ENCODE measurements at places on chromosomes 4 and X. TPM values are rescaled to one million over a fixed set of nuclear protein-coding genes. Genes with fewer than 3 reads are reported as not detected.

DNA sequence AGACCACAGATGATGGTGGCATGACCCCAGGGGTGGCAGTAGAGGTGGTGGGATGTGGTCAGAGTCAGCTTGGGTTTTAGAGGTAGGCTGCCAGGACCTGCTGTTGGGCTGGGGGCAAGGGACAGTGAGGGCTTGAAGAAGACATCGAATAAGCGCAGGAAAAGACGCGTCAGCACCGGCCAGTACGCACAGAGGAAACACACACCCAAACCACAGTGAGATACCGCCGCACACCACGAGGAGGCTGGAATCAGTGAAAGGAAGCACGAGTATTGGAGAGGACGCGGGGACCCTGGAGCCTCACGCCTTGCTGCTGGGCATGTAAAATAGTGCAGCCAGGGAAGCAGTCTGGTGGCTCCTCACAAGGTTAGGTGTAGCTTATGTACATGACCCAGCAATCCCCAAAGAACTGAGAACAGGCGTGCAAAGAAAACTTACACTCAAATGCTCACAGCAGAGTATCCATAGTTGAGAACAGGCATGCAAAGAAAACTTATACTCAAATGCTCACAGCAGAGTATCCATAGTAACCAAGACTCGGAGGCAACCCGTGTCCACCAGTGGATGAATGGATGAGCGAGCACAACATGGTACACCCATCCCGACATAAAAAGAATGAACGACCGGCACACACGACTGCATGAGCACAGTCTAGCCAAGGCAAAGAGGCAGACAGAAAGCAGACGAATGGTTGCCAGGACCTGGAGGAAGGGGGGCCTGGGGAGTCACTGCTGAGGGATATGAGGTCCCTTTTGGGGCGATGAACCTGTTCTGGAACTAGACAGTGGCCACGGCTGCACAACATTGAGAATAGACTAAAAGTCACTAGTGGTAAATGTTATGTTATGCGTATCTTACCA, 13.3 kb downstream of the PDZD4 start:
- H3K36me3 ChIP-seq = no peaks in the 10 kb centered on the region
- H3K27ac ChIP-seq = no peak overlapping the region
- peaks cover 31% of the 10 kb centered on the region for H3K27me3 ChIP-seq
- peak overlapping the region; percentile 45 for H3K4me3 ChIP-seq
- peaks cover 21% of the 10 kb centered on the region for H3K4me1 ChIP-seq

- H3K36me3 ChIP-seq = peaks cover under 1% of the 10 kb centered on the region
- no peak overlapping the region for H3K4me3 ChIP-seq
- no peaks in the 10 kb centered on the region for H3K4me1 ChIP-seq
- H3K27me3 ChIP-seq = no peaks in the 10 kb centered on the region
- no peak for DNase-seq
- no peak overlapping the region for H3K27ac ChIP-seq
These were observed 279.9 kb upstream of the SLIT2 start for GRCh38 chr4:19971829-19972228.

Gene RIPPLY1
- total RNA-seq = not detected

DNA sequence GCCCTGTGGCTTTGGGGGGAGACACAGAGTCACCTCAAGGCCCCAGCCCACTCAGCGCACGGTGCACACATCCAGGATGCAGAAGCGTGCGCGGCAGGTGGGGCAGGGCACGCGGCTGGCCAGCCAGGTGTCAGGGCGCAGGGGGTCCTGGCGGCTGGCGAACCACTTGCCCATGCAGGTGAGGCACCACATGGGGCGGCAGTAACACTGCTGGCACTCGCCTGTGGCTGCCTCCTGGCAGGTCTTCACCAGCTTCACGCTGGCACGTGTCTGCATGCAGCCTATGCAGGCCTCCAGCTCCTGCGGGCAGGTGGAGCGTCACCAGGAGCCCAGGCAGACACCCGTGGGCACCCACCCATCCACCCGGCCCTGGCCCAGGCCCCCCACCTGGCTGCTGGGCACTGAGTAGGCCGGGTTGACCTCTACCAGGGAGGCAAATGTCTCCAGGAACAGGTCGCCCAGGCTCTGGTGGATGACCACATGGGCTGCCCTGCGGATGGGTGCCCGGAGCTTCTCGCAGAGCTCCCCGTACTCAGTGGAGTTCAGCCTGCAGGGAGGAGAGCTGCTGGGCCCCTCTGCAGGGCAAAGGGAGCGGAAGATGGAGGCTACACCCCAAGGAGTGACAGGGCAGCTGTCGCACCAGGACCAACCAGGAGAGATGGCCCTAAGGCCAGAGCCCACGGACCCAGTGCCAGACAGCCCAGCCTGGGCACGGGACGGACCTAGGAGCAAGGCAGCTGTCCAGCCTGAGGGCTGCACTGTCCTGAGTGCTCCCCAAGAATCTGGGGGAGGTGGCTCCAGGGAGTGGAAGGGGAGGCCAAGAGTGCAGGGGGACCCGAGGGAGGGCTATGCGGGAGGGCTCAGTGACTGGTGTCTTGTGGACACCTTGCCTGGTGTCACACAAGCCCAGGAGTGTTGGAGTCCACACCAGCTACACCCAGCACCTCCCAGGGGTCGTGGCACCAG, 3.7 kb downstream of the TMEM129 start:
- no peak overlapping the region for H3K4me3 ChIP-seq
- no peak for DNase-seq
- no peaks in the 10 kb centered on the region for H3K27me3 ChIP-seq
- H3K4me1 ChIP-seq = peaks cover 60% of the 10 kb centered on the region

Gene CLDN2
- total RNA-seq = not detected

GRCh38 chrX:10769195-10769594, 148.8 kb upstream of the MID1 start:
- DNase-seq = no peak
- H3K4me1 ChIP-seq = no peaks in the 10 kb centered on the region

DNA sequence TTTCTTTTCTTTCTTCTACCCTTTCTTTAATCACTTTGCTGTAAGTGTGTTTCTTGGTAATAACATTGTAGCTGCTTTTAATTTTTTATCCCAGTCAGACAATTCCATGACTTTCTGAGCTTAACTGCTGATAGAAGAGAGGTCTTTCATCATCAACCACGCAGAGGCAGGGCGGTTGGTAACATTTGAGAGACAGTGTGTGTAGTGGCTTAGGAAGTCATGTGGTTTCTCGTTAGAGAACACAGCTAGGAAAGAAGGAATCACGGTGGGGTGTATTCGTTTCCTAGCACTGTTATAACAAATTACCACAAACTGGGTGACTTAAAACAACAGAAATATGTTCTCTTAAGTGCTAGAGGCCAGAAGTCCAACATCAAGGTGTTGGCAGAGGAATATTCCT, 11.5 kb downstream of the PRPS2 start:
- H3K27ac ChIP-seq = peak overlapping the region; percentile 82
- H3K36me3 ChIP-seq = peaks cover 19% of the 10 kb centered on the region
- peak; percentile 7 for DNase-seq
- H3K4me3 ChIP-seq = peak overlapping the region; percentile 39
- H3K4me1 ChIP-seq = peaks cover 24% of the 10 kb centered on the region
- H3K27me3 ChIP-seq = no peaks in the 10 kb centered on the region

DNA sequence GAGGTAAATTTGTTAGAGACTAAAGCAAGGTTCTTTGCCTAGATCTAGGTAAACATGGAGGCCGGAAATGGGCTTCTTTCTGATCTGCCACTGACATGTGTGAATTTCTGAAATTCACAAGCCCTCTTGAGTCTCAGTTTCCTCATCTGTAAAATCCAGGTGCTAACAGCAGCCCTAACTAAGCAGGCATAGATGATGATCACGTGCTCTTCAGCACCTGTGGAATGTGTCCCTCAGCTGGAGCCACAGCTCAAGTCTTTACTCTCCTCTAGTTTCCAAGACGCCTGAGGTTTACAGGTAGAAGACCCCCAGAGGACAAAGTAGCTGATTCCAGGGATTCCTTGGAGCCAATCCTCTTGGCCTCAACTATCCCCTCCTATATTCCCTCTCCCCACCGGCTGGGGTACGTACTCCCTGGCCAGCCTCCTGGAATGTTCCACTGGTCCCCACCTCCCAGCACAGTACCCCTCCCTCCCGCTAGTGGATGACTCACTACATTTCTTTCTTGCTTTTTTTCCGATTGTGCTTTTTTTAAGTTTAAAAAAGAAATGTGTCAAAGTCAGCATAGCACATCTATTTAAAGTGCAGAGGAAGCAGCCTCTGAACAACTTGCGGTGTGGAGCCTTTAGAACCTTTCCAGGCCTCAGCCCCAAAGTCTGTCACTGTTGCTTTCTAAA, 98.4 kb downstream of the PHKA2 start:
- no peaks in the 10 kb centered on the region for H3K27me3 ChIP-seq
- H3K4me3 ChIP-seq = peak overlapping the region; percentile 94

DNA sequence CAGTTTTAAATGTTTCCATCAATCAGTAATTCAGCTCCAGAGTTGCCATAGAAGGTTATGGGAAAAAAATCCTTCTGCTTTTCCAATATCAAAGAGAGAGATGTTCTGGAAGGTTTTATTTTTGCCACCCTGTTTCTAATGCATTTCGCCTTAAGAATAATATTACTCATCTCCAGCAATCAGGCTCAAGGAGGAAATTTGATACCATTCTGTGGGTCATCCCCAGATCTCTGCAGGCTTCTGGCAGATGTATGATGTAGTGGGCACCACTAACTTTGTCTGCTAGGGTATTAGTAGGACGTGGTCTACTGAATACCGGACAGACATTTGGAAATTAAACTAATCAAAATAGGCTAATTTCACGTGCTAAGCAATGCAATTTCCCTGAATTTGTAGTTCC, 645.4 kb upstream of the TENM3 start:
- H3K4me1 ChIP-seq = no peaks in the 10 kb centered on the region
- H3K4me3 ChIP-seq = no peak overlapping the region
- no peak overlapping the region for H3K27ac ChIP-seq
- H3K27me3 ChIP-seq = no peaks in the 10 kb centered on the region
- DNase-seq = no peak
- H3K36me3 ChIP-seq = no peaks in the 10 kb centered on the region

Gene TMEM164
- total RNA-seq = 15.0 TPM

Gene ZNF718
- total RNA-seq = 10.2 TPM

Gene AFM
- not detected for total RNA-seq

Gene SMARCAD1
- total RNA-seq = 33.6 TPM

GRCh38 chr4:51923343-51923742, 80.4 kb downstream of the DCUN1D4 start:
- no peak for DNase-seq
- H3K27me3 ChIP-seq = no peaks in the 10 kb centered on the region
- no peak overlapping the region for H3K27ac ChIP-seq
- no peaks in the 10 kb centered on the region for H3K4me1 ChIP-seq
- no peak overlapping the region for H3K4me3 ChIP-seq

Gene TLR10
- total RNA-seq = 0.12 TPM

DNA sequence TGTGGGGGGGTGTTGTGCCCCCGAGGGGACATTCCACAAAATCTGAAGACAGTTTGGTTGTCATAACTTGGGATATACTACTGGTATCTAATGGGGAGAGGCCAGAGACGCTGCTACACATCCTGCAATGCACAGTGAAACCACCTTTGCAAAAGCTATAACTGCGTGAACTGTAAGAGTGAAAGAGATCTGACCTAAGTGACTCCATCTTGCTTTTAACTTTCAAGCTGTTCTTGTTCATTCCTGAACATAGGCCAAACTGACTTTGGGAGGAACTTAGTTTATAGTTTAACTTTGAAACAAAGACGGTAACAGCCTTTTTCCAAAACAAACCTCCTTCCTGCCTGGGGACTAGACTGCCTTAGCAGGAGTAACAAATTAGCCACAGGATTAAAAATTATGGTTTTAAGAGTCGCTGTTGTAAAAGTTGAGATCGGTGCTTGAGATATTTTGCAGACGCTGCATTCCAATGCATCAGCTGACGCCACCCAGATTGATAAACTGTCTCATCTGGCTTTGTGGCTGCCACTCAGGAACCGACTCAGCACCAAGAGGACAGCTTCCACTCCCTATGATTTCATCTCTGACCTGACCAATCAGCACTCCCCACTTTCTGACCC, 70.9 kb downstream of the ATXN3L start:
- no peak overlapping the region for H3K4me3 ChIP-seq
- no peak for DNase-seq
- no peaks in the 10 kb centered on the region for H3K36me3 ChIP-seq
- H3K4me1 ChIP-seq = peaks cover 9% of the 10 kb centered on the region

DNA sequence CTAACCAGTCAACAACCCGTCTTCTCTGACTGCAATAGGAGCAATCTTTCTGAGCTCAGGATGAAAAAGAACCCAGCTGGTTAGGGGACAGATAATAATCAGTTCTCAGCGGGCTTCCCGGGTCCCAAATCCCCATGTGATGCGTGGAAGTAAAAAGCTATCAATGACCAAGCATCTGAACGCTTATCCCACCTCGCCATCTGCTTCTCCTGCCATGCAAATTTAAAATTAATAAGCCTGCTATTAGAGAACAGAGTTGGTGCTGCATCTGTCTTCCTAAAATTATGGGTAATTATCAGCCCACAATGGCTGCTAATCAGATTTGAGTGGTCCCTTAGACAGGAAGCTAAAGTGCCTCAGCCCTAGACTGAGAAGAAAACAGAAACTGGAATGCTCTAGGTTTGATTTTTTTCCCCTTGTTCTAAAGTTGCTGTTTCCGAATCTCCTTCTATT, 37.5 kb downstream of the AFAP1 start:
- peaks cover 17% of the 10 kb centered on the region for H3K4me1 ChIP-seq
- H3K27ac ChIP-seq = no peak overlapping the region
- DNase-seq = no peak
- peak overlapping the region; percentile 13 for H3K4me3 ChIP-seq
- peaks cover 25% of the 10 kb centered on the region for H3K27me3 ChIP-seq
- no peaks in the 10 kb centered on the region for H3K36me3 ChIP-seq

- H3K27ac ChIP-seq = no peak overlapping the region
- H3K4me3 ChIP-seq = no peak overlapping the region
- H3K4me1 ChIP-seq = no peaks in the 10 kb centered on the region
- H3K36me3 ChIP-seq = no peaks in the 10 kb centered on the region
- H3K27me3 ChIP-seq = no peaks in the 10 kb centered on the region
These were observed 514.1 kb upstream of the INTU start for GRCh38 chr4:127118681-127119080.

Data from activated T-cell treated with anti-CD3 and anti-CD28 coated beads, Interleukin-2, amount 50 U/mL, for 72 hours (primary cell).